ENCODE measurements at places on chromosomes 1 and 21.

DNA sequence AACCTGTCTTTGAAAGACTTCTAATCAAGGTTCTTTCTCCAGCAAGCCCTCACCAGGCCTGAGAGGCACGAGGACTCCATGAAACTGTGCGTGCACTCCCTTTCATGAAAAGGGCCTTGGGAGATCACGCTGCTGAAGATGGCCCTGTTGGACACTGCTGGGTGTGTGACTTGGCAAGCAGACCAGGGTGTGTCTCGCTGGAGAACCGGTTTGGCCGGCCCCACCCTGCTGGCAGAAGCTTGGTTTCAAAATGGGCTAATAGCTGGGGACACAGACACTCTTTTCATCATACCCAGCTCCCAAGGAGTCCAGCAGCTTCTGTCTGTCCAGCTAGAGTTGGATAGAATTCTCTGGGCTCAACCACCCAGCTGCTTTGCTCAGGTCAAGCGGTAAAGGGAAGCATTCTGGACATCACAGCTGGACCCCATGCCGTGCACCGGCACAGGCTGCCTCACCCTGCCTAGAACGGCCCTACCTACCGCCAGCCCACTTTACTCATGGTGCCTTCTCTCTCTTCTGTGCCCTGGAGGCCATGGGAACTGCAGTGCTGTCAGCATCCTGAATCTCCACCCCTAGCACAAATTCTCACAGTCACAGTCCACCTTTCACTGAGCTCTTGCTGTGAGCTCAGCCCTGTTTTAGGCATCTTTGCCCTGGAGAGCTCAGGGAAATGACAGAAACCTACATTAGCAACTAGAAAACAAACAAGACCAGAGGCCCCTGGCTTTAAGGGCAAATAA is 24.6 kb downstream of the PKP1 start:
- DNase-seq = no peak

DNA sequence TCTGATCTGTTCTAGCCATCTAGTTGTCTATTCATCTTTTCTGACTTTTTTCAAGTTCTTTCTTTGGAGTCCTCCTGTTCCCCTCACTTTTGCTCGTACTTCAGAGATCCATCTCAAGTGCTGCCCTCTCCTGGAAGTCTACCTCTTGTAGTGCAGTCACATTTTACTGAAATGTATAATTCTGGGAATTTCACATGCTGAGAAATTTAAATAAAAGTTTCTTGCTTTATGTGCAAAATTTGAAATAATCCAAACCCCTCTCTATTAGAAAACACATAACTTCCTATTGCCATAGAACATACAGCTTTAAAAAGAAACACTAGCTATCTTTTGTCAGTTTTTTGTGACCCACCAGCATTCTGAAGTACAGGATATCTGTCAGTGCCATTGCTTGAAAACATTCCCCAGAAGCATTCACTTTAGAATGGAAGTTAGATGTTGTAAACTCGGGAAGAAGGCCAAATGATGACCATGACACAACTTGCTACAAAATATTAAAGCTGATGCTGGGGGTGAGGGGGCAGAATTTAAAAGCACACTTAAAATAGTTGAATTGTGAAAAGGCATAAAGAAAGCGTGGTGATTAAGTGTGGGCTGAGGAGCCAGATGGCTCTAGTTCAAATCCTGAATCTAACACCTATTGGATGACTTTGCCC is 22.0 kb downstream of the RLF start:
- DNase-seq = no peak

DNA sequence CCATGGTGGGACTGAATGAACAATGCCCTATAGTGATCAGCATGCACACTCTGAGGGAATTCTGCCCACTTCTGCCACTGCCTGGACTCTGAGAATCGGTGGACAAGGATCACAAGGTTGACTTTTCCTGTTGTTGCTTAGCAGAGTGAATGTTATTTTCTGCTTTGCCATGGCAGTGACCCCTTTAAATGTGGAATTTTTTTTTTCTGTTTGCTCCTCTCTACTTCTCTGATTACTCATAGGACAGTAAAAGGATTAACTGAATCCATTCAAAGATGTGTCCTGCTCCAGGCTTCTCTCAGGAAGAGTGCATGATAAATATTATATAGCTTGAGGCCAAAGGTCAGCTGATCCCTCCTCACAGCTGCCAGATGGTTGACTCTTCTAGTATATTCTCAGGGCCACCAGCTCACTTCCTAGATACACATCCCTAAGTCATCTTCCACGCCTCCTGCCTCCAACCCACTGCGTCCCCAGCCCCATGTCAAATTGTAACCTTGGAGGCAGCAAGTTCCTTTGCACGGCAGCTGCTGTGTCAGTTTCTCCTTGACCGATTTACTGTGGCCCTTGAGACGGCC is 74.0 kb upstream of the RALGPS2 start:
- DNase-seq = no peak

DNA sequence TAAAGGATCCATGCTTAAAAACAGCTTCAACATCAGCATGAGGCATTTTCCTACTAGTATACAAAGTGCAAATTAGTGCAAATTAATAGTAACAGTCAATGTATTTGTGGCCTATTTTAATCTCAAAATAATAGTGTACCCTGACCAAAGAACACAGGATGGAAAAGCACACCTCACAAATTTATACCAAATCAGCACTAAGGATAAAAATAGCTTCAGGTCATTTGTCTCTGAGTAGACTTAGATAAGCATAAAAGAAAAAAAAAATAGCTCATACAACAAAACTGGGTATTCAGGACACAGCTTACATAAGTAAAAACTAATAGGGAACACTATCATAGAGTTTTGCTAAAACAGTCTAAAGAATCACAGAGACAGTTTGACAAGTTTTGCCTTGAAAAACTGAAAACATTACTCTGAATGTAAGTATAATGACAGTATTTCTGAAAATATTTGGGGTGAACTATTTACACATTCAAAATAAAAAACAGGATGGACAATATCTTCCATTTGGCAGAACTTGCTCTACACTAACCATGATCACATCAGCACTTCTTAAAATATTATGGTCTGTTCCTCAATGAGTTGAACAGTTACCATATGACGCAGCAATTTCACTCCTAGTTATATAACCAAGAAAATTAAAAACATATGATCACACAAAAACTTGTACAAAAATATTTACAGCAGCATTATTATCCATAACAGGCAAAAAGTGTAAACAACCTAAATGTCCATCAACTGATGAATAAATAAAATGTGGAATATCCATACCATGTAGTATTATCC is 46.3 kb downstream of the RNF115 start:
- no peak for DNase-seq

DNA sequence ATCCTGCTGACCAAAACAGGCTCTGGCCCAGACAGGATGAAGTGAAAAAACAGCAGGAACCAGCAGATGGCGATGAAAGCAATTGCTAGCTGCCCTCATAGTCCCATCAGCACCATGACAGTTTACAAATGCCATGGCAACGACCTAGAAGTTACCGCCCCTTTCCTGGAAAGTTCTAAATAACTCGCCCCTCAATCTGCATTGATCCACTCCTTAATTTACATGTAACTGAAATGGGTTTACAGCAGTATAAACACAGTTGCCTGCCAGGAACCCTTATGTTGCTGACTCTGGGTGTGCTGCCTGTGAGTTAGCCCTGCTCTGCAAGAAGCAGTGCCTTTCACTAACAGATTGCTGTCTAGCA is 65.5 kb upstream of the CR1L start:
- DNase-seq = peak; percentile 50

- DNase-seq = no peak
These were observed 59.7 kb downstream of the CLIC6 start for GRCh38 chr21:34728479-34728878.

DNA sequence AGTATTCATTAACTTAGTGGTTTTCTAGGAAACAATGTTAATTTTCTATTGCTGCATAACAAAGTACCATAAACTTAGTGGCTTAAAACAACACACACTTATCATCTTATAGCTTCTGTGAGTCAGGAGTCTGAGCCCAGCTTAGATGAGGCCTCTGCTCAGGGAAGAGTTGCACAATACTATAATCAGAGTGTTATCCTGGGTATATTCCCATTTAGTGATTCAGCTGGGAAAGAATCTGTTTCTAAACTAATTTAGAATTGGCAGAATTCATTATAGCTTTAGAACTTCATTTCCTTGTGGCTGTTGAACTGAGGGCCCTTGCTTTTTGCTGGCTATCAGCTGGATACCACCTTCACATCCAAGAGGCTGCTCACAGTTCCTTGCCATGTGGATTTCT is 515.5 kb downstream of the BRINP3 start:
- DNase-seq = no peak

DNA sequence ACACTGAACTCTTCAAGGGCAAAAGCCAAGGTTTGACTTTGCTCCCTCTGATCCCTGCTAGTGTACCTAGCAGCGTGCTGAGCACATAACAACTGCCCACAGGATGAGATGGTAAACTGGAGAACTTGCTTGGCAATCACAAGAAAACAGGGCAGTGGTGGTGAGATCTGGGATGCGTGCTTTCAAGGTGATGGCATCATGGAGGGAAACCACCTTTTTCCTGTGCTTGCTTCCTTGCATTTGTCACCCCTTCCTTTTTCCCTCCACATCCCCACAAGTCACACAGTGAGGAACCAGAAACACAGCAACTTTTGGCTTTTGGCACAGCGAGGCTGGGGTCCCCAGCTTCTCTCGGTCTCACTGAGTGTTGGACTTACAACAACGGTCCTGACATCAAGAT is 31.4 kb upstream of the BECN2 start:
- no peak for DNase-seq

- no peak for DNase-seq
These were observed 15.1 kb upstream of the DR1 start for GRCh38 chr1:93330617-93331016.

DNA sequence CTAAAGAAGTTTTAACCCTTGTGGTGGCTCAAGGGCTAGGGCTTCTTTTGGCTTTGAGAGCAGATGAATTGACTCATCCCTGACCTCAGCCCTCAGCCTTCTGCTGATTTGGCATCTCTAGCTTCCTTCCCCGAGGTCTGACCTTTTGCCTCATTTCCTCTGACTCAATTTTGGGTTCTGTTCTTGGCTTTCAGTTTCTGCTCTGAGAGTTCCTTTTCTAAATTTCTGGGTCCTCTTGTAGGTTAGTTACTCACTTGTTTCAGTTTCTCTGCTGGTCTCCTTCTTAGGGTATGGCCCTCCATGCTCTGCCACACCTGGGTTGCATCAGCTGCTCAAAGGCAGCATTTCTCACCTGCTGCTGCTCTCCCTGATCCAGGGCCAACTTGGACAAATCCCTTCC is 19.4 kb downstream of the PDE4B start:
- DNase-seq = no peak

All from hypothalamus (tissue), 51 donors.